Cardiac fibroblast (primary cell): ENCODE measurements at places on chromosomes 6 and 20.
A peak's percentile ranks its signal among the peaks of the same experiment; 100 is the strongest.

DNA sequence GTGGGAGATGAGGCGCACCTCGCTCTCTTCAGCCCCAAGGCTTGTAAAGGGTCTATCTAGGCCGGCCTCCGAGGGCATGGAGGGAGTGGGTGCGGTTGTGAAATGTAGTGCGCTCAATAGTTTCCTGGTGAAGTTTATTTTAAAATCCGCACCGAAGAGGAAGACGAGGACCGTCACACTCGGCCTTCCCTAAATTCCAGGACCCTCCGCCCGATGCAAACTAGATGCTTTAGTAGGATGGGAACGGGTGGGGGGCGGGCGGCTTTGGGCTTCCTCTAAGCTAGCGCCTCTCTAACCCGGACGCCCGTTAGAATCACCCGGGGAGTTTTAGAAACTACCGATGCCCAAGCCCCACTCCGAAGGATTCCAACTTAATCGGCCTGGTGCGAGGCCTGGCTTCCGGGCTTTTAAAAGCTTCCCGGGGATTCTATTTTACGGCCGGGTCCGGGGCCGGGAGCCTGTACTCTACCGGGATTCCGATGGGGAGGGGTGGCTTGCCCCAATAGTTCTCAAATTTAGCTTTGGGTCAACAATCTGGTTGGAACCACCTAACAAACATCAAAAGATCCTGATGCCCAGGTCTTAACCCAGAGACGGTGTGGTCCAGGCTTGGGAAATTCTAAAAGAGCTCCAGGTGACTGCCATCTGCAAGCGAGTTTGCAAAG lies 548 bp upstream of the BCAS4 start:
- no peak for DNase-seq

- DNase-seq, result no peak
Observed at GRCh38 chr6:115901896-115902295, 158.8 kb downstream of the FRK start.

- DNase-seq, result peak; percentile 80
Observed at GRCh38 chr6:144265390-144265789, 19.7 kb upstream of the UTRN start.

- no peak for DNase-seq
Observed at GRCh38 chr6:5506149-5506548, 244.8 kb downstream of the FARS2 start.

DNA sequence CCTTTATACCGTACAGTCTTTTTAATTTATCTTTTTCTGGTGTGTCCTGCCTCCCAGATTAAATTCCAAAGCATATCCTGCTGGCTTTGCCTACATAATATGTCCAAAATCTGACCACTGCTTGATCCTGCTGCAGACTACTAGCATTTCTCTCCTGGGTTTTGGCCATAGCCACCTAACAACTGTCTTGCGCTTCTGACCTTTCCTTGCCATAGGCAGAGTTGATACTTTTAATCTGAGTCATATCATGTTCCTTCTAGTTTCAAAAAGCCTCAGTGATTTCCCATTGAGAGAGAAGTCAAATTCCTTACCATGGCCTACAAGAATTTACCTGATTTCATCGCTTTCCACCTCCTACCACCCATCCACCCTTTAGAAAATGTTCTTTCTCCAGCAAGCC lies 104.8 kb downstream of the BCKDHB start:
- DNase-seq, result peak; percentile 14

- no peak for DNase-seq
Observed at GRCh38 chr20:43744151-43744611, 17.4 kb upstream of the GTSF1L start.

GRCh38 chr6:163260111-163260895 lies 154.2 kb upstream of the QKI start:
- DNase-seq, result peak; percentile 19

DNA sequence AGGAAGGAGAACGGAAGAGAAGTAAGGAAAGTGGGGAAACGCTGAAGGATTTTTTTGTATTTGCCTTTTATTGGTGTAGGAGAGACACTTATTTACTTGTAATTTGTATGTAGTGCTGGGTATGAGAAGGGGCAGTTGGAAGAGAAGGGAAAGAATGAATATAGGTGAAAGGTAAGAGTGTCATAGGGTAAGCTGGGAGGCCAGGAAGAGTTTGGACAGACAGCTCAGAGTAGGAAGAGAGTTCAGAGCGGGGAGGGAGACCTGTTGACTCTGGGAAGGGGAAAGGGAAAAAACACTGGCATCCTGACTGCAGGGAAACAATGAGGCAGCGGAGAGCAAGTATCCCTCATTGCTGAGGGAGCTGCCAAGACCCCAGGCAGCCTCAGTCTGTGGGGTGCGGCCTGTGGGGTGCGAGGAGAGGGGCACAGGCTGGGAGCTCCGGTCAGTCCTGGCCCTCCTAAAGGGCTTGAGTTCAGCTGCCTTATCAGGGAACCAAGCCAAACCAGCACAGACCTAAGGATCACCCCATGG lies 3.1 kb downstream of the TRAF3IP2 start:
- no peak for DNase-seq

DNA sequence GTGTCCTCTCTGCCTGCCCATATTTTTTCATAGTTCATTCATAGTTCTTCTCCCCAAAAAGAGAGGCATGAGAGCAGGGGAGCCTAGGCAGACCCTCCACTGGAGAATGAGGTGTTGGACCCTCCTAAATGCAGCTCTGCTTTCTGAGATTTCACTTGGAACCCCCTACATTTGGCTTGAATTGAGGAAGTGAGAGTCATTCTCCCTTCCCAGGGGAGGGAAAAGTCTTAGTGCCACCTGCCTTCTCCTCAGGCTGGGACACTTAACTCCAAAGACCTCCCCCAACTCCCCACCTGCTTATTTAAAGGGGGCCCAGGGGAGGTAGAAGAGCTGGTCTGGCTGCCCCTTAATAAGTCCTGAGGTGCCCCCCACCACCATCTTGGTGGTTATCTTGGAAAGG lies 78.2 kb downstream of the CHMP4B start:
- DNase-seq, result no peak

DNA sequence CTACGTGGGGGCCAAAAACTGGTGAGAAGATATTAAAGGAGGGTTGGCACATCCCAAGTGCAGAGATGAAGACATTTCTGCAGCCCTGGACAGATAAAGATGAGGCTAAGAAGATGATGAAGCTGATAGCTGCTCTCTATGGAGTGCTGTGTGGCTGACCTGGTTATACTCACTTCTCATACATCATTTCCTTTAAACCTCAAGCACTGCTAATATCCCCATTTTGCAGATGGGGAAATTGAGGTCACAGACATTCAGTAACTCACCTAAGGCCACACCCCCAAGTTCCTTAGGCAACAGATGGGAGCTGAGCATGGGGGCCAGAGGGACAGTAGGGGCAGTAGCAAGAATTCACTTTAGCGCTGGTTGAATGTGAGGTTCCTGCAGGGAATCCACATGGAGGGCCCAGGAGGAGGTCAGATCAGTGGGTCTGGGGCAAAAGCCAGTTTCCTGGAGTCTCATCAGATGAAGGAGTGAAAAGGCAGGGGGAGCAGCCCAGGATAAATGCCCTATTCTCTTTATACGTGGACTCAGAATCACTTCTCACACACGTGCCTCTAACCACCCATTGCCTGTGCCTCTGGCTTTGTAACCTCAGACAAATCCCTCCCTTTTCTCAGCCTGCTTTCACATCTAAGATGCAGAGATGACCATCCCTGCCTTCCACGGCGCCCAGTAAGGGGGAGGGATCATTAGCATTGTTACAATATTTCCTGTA lies 125.8 kb downstream of the NFATC2 start:
- no peak for DNase-seq

DNA sequence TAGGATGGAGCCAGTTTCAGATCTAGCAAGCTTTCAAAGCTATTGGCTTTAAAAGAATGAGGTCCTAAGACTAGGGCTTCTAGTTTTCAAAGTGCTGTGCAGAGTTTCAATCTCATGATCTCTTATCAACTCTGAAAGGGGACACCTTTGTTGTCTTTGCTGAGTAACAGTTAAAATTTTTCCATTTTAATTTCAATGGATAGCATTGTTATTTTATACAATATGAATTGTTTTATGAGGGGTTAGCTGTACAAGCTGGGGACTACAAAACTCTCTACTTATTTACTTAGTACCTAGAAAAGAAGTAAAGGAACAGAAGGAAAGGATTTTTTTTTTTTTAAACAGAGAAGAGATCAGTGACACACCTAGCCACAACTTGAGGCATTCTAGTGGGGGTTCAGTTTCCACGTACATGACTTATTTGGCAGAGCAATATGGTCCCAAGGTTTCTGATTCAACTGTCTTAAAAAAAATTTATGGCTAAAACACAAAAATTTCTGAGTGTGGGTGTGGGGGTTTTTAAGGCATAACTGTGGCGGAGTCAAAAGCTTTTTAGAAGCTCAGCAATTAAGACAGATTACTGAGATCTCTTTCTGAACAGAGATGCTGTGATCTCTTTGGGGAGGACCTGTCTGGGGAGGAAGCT lies 46.1 kb upstream of the JAG1 start:
- no peak for DNase-seq

GRCh38 chr6:3317741-3318211 lies 59.0 kb downstream of the PSMG4 start:
- DNase-seq, result no peak

DNA sequence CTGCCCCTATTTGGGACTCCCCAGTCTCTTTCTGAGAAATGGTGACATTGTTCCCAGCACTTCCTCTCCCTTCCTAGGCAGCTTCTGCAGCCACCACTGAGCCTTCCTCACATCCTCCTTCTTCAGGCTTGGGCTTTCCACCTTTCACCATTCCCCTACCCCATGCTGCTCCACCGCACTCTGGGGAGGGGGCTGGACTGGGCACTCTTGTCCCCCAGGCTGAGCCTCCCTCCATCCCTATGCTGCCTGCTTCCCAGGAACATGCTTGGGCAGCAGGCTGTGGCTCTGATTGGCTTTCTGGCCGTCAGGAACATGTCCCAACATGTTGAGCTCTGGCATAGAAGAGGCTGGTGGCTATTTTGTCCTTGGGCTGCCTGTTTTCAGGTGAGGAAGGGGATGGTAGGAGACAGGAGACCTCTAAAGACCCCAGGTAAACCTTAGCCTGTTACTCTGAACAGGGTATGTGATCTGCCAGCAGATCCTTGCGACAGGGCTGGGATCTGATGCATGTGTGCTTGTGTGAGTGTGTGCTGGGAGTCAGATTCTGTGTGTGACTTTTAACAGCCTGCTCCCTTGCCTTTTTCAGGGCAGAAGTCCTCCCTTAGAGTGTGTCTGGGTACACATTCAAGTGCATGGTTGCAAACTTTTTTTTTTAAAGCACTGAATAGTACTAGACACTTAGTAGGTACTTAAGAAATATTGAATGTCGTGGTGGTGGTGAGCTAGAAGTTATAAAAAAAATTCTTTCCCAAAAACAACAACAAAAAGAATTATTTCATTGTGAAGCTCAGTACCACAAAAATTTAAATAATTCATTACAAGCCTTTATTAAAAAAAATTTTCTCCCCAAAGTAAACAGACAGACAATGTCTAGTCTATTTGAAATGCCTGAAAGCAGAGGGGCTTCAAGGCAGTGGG lies 2.1 kb upstream of the CDKN1A start:
- DNase-seq, result no peak

GRCh38 chr6:364609-365540 lies 26.7 kb upstream of the IRF4 start:
- no peak for DNase-seq

GRCh38 chr6:26224940-26225847 lies 138.0 kb downstream of the HFE start:
- DNase-seq, result peak; percentile 91

- no peak for DNase-seq
Observed at GRCh38 chr20:9027626-9028025, 41.3 kb upstream of the PLCB4 start.

DNA sequence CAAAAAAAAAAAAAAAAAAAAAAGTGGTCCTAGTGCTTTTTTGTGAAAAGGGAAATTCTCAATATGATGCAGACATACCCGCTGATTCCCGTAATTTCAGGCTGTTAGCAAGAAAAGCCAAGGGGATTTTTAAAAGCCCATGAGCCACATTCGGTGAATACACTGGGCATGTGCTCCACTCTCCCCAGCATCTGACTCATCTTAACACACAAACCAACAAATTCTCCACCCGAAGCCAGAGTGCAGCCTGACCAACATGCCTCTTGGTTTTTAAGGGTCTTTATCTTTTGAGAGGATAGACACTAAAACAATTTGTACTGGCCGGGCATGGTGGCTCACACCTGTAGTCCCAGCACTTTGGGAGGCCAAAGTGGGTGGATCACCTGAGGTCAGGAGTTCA lies 45.5 kb upstream of the CD83 start:
- no peak for DNase-seq

GRCh38 chr6:132780770-132781371 lies 17.6 kb downstream of the SLC18B1 start:
- peak; percentile 45 for DNase-seq

- no peak for DNase-seq
Observed at GRCh38 chr6:43189776-43190304, 7.8 kb downstream of the CUL9 start.

DNA sequence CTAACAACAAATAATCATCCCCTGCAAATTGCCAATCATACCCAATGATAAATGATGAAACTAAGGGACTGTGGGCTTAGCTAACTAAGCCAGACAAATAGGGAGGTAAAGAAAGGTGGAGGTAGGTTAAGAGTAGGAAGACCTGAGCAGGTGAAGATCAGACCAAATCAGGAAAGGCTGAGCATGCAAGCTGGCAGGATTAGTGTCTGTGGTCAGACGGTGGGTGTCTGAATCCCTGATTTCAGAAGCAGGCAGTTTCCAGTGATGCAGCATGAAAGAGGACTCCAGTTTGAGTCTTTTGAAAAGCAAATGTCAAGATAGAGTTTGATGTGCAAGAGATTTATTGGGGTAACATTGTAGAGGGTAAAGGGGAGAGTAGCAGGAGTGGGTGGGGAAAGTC lies 181.4 kb upstream of the MYLIP start:
- DNase-seq, result no peak

DNA sequence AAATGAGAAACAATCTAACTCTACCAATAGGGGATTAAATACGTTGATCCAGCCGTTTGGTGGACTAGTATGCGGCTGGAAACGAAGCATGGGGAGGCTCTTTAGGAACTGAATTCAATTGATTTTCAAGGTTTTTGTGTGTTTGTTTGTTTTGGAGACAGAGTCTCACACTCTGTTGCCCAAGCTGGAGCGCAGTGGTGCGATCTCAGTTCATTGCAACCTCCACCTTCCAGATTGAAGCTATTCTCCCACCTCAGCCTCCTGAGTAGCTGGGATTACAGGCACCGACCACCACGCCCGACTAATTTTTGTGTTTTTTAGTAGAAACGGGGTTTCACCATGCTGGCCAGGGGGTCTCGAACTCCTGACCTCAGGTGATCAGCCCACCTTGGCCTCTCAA lies 7.1 kb downstream of the CNPY3 start:
- no peak for DNase-seq

GRCh38 chr6:136786658-136787057 lies 5.6 kb downstream of the MAP3K5 start:
- no peak for DNase-seq

DNA sequence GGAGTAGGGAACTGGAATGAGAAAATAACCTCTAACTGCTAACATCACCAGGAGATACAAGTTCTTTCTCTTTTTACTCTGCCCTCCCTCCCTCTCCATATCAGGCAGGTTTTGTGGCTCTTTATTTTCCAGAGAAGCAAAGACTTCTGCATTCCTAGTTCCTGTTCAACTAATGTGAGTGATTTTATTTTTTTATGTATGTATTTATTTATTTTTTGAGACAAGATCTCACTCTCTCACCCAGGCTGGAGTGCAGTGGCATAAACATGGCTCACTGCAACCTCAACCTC lies 6.0 kb upstream of the IER3 start:
- no peak for DNase-seq
